ENCODE measurements at places on chromosomes 1 and 21.

DNA sequence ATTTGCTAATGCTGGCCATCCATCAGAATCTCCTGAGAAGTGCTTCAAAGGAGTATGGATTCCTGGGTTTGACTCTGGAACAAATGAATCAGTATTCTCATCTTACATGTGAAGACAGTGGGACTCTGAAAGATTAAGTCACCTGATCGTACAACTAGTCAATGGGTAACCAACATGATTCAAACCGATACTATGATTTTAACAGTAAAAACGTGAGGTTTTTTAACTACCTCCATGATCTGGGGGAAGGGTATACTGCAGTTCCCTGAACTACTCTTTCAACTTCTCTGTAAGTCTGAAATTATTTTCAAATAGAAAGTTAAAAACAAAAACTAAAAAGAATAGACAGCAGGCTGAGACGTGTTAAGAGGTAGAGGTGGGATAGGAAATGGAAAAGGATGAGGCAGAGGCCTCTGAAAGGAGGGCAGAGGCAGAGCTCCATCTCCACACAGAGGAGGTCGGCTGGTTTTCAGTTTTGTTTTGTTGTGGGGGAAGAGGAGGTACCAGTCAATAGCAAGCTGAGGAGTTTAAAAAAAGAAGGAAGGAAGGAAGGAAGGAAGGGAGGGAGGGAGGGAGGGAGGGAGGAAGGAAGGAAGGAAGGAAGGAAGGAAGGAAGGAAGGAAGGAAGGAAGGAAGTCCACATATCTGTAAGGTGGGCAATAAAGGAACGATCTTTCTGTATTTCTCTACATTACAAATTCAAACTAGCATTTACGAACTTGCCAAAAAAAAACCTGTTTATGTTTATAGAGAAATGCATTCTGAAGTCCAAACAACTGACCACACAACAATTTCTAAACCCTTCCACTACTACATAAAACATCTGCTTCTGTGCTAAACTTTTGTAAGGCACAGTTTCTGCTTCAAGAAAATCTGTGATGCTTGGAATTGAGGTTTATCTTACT, 213.1 kb downstream of the RERE start:
- no peak for DNase-seq

DNA sequence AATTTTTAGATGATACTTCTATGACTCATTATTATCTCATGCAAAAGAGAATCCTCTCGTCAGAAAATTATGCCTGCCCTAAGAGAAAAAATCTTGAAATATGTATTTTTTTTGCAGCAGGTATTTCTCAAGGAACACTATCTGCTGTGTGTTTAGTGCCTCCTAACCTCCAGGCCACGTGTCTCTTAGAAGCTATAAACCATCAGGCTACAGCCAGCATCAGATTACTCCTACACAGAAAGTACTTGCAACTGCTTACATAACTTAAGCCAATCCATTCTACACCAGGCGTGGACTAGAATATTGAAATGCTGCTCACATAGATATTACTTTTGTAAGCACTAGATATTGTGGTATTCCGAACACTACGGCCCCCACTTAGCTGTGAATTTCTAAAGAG, 933.4 kb downstream of the PLA2G4A start:
- no peak for DNase-seq

- DNase-seq = no peak
These were observed 53.5 kb upstream of the CTTNBP2NL start for GRCh38 chr1:112342558-112342957.

GRCh38 chr1:206579747-206580437, 32.4 kb downstream of the EIF2D start:
- DNase-seq = peak; percentile 52

DNA sequence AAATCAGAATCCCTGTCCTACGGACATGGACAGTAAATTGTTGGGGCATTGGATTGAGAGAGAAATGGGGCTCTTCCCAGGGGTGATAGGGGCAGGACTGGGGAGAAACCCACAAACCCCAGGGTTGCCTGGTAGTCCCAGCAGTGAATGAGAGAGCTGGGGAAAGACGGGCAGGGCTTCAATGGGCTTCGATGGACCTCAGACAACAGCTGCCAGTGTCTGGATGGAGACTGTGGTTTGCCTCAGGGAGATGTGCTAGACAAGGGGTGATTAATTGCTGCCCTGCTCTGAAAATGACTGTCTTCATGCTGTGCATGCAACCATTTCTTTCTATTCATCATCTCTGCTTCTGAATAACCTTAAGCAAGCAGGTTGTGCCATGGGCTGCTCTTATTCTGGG, 7.4 kb downstream of the GPR25 start:
- DNase-seq = no peak

DNA sequence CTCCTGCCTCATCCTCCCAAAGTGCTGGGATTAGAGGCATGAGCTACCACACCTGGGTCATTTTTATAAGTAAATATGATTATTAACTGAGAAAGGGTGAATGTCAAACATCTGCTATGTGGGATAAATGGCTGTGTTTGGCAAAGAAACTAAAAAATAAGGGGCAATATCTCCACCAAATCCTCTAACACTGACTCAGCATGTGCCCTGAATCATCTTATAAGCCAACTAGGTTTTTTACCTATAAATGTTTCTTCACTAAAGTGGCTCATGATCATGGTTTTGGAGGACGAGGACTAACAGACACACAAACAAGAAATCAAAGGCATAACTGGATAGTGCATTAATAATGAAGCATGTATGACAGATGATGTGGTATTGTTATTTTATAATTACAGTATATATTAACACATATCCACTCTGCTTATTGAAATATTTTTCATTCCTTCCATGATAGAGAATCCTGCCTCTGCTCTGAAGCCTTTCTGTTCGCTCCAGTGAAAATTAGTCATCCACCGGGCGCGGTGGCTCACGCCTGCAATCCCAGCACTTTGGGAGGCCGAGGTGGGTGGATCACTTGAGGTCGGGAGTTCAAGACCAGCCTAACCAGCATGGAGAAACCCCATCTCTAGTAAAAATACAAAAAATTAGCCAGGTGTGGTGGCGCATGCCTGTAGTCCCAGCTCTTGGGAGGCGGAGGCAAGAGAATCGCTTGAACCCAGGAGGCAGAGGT, 11.7 kb upstream of the ARHGAP29 start:
- DNase-seq = no peak

DNA sequence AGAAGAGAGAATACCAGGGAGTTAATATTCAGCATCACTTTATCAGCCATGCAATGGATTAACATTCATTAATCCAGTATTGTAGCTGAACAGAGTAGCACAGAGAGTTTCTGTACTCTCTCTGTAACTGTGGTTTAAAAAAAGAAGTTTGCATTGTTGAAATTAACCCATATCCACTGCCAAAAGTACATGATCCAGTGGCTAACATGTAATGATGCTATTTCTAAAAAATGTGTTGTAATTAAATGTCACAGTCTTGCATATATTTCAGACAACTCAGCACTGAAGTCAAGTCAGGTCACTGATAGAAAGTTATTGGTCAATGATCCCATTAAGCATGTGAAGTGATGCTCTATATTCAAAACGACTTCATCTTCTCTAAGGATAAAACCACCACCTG, 141.3 kb downstream of the NRIP1 start:
- no peak for DNase-seq

DNA sequence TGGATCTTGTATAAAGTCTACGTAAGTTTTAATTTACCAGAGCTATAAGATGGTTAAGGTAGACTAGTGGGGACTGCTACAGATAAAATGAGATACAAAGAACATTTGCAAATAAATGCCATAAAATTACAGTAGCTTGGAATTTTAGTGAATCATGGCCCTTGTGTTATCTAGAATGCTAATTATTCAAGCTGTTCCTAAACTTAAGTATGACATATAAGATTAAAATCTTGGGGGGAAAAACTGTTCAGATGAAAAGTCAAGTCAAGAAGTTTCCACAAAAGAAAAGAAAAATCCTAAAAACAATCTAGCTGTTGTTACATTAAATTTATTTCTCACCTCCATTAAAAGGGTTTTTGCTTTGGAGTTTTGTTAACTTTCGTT, 51.7 kb downstream of the SIM2 start:
- no peak for DNase-seq
